ENCODE measurements at places on chromosomes 16 and 17.

DNA sequence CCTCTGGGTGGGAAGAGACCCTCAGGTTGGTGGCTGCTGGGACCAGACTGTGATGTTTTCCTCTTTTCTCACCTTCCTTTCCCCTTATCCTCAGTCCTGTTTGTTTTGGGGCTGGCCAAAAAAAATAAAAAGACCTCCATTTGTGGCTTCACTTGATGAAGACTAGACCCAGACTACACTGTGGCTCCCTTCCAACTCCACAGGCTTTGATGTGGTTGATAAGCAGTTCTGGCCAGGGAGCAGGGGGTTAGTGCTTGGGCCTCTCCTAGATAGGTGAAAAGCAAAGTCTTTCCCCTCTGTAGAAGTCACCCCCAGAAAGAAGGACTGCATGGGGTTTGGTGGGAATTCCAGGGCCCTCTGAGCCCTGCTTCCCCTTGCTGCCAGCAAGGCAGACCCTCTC is 11.2 kb upstream of the ADAM11 start:
- DNase-seq = no peak

DNA sequence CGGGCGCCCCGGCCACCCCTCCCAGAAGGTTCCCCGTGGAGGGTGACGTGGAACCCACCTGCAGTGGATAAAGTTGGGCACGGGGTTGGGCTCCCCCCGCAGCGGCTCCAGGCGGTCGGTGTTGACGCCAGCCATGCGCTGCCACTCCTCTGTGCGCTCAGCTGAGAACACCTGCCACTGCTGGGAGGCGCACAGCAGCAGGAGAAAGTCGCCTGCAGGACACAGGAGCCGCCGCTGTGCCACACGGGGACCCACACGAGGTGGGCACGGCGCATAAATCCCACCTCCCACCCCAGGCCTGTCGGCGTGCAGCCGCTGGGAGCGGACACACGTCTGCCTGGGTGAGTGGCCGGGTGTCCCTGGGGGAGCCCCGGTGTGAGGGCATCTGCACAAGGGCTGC is 20.7 kb downstream of the CTU2 start:
- no peak for DNase-seq

- no peak for DNase-seq
Measured at GRCh38 chr16:1929105-1929504, 10.9 kb upstream of the HS3ST6 start.

- DNase-seq = no peak
Measured at GRCh38 chr17:69218986-69219385, 9.6 kb downstream of the ABCA10 start.

DNA sequence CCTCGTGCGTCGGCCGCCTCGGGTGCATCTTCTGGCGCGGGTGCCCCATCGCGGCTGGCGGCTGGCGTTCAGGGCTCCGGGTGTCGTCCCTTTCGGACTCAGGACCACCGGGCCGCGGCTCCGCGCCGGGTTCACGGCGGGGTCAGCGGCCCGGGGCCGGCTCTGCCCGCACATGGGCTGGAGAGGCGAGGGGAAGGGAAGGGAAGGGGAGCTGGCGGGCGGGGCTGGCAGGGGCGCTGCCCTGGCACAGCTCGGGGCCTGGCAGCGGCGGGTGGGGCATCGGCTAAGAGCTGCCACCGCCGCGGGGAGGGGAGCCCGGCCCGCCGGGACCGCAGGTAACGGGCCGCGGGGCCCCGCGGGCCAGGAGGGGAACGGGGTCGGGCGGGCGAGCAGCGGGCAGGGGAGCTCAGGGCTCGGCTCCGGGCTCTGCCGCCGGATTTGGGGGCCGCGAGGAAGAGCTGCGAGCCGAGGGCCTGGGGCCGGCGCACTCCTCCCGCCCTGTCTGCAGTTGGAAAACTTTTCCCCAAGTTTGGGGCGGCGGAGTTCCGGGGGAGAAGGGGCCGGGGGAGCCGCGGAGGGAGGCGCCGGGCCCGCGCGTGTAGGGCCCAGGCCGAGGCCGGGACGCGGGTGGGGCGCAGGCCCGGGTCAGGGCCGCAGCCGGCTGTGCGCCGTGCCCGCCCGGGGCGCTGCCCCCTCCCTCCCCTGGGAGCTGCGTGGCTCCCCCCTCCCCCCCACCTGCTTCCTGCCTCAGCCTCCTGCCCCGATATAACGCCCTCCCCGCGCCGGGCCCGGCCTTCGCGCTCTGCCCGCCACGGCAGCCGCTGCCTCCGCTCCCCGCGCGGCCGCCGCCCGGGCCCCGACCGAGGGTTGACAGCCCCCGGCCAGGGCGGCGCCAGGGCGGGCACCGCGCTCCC is 646 bp downstream of the HIC1 start:
- peak; percentile 48 for DNase-seq

- peak; percentile 12 for DNase-seq
Measured at GRCh38 chr16:1564325-1564724, 30.9 kb downstream of the TMEM204 start.
